Heart left ventricle (tissue), 16 donors: ENCODE measurements at places on chromosomes 2 and 18.
A peak's percentile ranks its signal among the peaks of the same experiment; 100 is the strongest.

GRCh38 chr2:236114959-236115358 is 53.2 kb downstream of the GBX2 start:
- H3K27me3 ChIP-seq: no peaks in the 10 kb centered on the region
- H3K4me1 ChIP-seq: no peaks in the 10 kb centered on the region
- no peak overlapping the region for H3K27ac ChIP-seq
- H3K36me3 ChIP-seq: no peaks in the 10 kb centered on the region

DNA sequence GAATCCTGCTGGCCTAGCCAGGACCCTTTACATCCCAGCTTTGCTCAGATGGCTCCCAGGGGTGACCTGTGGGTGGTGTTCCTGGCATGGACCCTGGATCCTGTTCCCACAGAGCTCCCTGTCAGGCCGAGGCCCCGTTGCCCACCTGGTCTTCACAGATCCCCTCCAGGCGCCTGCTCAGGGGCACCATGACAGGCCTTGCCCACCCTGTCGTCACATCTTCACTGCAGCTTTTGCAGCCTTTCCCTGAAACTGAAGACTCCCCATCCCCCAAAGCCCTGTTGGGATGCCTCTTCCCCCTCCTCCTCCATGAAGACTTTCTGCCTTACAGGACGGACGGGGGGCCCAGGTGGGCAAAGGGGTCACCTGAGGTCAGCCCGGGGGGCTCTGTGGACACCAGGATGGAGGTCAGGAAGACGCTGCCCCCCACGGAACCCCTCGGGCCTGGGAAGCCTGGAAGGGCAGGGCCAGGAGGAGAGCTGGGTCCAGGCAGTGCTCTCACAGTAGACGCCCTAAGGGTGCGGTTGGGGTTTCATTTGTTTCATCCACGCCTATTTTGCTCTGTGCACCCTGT is 13.0 kb upstream of the KIF1A start:
- no peak overlapping the region for H3K27ac ChIP-seq
- no peaks in the 10 kb centered on the region for H3K36me3 ChIP-seq
- no peak overlapping the region for H3K4me3 ChIP-seq
- H3K4me1 ChIP-seq: peaks cover 8% of the 10 kb centered on the region
- peak; percentile 21 for DNase-seq

GRCh38 chr2:167144179-167144898 is 256.1 kb downstream of the XIRP2 start:
- no peak for DNase-seq
- H3K27ac ChIP-seq: no peak overlapping the region
- H3K36me3 ChIP-seq: no peaks in the 10 kb centered on the region

- no peak for DNase-seq
- no peaks in the 10 kb centered on the region for H3K4me1 ChIP-seq
- no peak overlapping the region for H3K4me3 ChIP-seq
- no peaks in the 10 kb centered on the region for H3K27me3 ChIP-seq
- no peak overlapping the region for H3K27ac ChIP-seq
Observed at GRCh38 chr18:59446012-59446411, 86.9 kb upstream of the LMAN1 start.

DNA sequence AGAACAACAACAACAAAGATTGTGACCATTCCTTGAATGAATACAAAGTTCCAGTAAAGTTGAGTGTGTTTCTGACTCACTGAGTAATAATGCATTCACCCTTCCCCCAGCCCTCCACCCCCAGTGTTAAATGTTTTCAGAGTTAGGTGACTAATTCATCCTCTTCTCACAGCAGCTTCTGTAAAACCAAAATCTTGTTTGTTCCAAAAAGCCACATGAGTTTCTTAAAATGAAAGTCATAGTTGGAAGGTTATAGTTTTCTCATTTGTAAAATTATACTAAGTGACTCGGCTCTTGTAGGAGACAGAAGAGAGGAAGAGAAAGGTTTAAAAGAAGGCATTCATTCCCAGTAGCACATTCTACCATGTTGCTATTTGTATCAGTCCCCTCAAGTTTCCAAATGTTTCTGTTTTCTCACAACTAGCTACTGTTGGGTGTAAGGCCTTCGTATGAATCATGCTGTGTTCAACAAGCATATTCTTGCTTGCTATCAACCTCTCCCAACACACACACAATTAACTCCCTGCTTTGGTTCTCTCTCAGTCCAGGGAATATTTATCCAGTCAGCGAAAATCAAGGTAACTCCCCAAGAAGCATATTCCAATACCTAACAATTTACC is 75.3 kb downstream of the MBD2 start:
- DNase-seq: no peak
- no peaks in the 10 kb centered on the region for H3K27me3 ChIP-seq
- no peak overlapping the region for H3K4me3 ChIP-seq
- no peak overlapping the region for H3K27ac ChIP-seq
- H3K4me1 ChIP-seq: no peaks in the 10 kb centered on the region
- H3K36me3 ChIP-seq: peaks cover 8% of the 10 kb centered on the region

GRCh38 chr2:152056418-152056817 is 42.4 kb downstream of the CACNB4 start:
- H3K36me3 ChIP-seq: no peaks in the 10 kb centered on the region
- no peaks in the 10 kb centered on the region for H3K27me3 ChIP-seq
- DNase-seq: no peak
- no peak overlapping the region for H3K27ac ChIP-seq
- no peak overlapping the region for H3K4me3 ChIP-seq
- H3K4me1 ChIP-seq: no peaks in the 10 kb centered on the region

DNA sequence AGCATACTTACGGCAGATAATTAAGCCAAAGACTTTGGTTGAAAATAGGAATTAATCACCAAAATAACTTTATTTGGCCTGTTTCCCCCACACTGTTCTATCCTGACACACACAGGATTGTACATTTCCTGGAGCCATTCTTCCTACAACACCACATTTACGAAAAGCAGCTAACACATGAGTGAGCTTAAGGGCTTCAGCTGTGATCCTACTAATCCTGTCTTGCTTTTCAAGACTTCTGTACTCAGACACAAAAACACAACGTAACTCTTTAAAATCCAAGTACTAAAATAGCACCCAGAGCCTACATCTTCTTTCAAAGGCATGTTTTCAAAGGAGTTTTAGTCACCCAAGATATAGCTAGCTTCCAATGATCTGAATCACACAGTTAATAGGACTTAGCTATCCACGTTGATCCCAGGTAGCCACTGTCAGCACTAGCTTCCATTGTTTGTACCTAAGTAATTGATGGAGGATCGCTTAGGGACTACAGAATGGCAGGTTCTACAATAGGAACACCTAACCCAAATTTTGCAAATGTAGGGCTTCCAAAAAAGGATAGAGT is 42.8 kb upstream of the TTC39C start:
- H3K36me3 ChIP-seq: no peaks in the 10 kb centered on the region
- H3K4me3 ChIP-seq: no peak overlapping the region
- DNase-seq: no peak
- no peaks in the 10 kb centered on the region for H3K4me1 ChIP-seq

DNA sequence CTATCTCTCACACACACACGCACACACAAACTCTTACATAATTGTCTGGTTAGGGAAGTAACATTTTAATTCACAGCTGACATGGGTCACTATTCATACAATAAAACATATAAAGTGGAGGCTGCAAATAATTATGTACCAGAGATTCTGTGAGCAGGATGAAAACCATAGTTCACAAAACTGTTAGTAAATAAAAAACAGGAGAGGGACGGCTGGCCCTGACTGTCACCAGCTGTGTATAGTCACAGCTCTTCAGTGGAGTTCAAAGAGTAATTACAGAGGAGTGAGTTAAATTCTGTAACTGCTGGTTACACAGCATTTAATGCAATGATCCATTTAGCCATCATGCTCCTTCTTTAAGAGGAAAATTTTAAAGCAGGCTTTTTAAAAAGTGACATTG is 76.9 kb downstream of the NRXN1 start:
- H3K36me3 ChIP-seq: no peaks in the 10 kb centered on the region
- DNase-seq: no peak
- no peaks in the 10 kb centered on the region for H3K4me1 ChIP-seq
- H3K27ac ChIP-seq: no peak overlapping the region
- no peaks in the 10 kb centered on the region for H3K27me3 ChIP-seq

DNA sequence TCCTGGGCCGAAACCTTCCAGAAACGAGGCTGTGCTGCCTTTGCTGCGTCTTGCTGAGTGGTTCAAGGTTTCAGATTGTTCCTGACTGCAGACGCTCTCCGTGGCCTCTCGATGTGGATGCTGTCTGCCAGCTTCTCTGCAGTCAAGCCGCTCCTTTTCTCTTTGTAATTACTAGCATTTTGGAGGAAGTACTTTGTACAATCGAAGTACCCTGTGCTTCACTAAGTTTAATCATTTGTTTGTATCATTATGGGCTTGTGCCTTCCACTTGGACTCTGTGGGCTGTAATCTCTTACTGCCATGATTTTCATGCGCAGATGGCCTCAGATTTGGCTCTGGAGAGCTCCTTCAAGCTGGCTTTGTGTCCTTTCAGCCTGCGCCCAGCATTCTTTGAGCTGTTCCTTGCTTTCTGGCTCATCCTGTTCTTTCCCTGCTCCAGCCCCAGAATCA is 49.3 kb downstream of the TRAF3IP1 start:
- DNase-seq: no peak
- H3K27ac ChIP-seq: no peak overlapping the region
- H3K27me3 ChIP-seq: no peaks in the 10 kb centered on the region
- no peaks in the 10 kb centered on the region for H3K4me1 ChIP-seq
- no peak overlapping the region for H3K4me3 ChIP-seq

DNA sequence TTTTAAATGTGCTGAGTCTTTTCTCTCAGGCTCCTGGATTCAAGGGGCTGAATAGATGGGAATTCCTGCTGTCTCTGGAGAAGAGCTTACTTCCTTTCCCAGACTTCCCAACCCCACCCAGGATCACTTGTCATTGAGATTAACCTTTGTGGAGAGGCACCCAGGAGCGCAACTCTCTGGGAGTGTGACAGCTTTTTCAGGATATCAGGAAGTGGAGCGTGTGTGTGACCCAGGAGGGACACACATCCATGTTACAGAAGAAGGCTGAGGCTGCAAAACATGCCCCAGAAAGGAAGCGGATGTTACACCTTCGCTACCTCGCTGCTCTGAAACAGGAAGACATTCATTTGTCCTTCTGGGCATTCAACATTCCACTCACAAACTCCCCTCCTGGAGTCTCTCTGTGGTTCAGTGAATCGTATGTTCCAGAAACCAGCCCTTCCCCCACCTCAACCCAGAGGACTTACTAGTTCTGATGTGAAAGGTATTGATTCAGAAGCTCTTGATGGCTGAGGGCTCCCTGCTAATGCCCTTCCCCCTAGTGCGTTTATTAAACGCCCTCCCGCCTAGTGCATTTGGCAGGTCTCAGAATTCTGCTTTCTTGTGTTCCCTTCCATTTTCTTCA is 523.9 kb downstream of the TNS1 start:
- no peak for DNase-seq
- no peak overlapping the region for H3K27ac ChIP-seq
- no peaks in the 10 kb centered on the region for H3K27me3 ChIP-seq
- H3K4me3 ChIP-seq: no peak overlapping the region

- H3K27me3 ChIP-seq: no peaks in the 10 kb centered on the region
- H3K36me3 ChIP-seq: no peaks in the 10 kb centered on the region
- H3K27ac ChIP-seq: no peak overlapping the region
Observed at GRCh38 chr18:53408271-53408670, 816.2 kb downstream of the MBD2 start.

- H3K36me3 ChIP-seq: no peaks in the 10 kb centered on the region
Observed at GRCh38 chr2:121196849-121197155, 88.2 kb downstream of the TFCP2L1 start.

- DNase-seq: no peak
- H3K4me1 ChIP-seq: peaks cover 45% of the 10 kb centered on the region
- no peaks in the 10 kb centered on the region for H3K27me3 ChIP-seq
Observed at GRCh38 chr2:173101687-173102086, 26.0 kb downstream of the MAP3K20 start.

- H3K36me3 ChIP-seq: no peaks in the 10 kb centered on the region
- no peak overlapping the region for H3K27ac ChIP-seq
- no peaks in the 10 kb centered on the region for H3K27me3 ChIP-seq
- H3K4me1 ChIP-seq: no peaks in the 10 kb centered on the region
- no peak for DNase-seq
- H3K4me3 ChIP-seq: no peak overlapping the region
Observed at GRCh38 chr18:77857678-77858655, 608.3 kb downstream of the GALR1 start.

- no peak for DNase-seq
- no peak overlapping the region for H3K4me3 ChIP-seq
- H3K27ac ChIP-seq: no peak overlapping the region
- H3K4me1 ChIP-seq: peaks cover 4% of the 10 kb centered on the region
- peaks cover 3% of the 10 kb centered on the region for H3K27me3 ChIP-seq
Observed at GRCh38 chr2:118050386-118050785, 36.5 kb upstream of the CCDC93 start.

DNA sequence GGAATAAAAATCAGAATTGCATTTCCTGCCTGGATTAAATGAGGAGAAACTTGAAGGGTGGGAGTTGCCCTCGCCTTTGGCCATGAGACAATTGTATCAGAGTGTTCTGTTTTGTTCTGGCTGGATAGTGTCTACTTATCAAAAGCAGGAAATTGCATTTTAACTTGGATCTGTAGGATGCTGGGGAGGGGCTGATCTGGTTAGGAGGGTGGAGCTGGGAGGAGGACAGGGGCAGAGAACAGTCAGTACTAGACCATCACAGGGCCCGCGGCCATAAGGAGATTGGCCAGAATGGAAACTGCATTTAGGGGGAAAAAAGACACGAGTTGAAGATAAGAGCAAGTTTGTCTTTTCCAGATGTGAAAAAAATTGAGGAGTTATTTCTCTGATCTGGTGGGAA is 199.1 kb upstream of the POU3F3 start:
- H3K4me3 ChIP-seq: no peak overlapping the region
- H3K27ac ChIP-seq: peak overlapping the region; percentile 58
- peak; percentile 43 for DNase-seq
- no peaks in the 10 kb centered on the region for H3K27me3 ChIP-seq

GRCh38 chr2:36704475-36705150 is 8.1 kb downstream of the VIT start:
- no peaks in the 10 kb centered on the region for H3K36me3 ChIP-seq
- H3K27me3 ChIP-seq: no peaks in the 10 kb centered on the region
- no peak overlapping the region for H3K4me3 ChIP-seq
- DNase-seq: no peak
- peak overlapping the region; percentile 64 for H3K27ac ChIP-seq

- H3K4me3 ChIP-seq: no peak overlapping the region
- no peaks in the 10 kb centered on the region for H3K4me1 ChIP-seq
- H3K27me3 ChIP-seq: no peaks in the 10 kb centered on the region
- no peaks in the 10 kb centered on the region for H3K36me3 ChIP-seq
Observed at GRCh38 chr2:126370201-126370600, 285.8 kb upstream of the GYPC start.

DNA sequence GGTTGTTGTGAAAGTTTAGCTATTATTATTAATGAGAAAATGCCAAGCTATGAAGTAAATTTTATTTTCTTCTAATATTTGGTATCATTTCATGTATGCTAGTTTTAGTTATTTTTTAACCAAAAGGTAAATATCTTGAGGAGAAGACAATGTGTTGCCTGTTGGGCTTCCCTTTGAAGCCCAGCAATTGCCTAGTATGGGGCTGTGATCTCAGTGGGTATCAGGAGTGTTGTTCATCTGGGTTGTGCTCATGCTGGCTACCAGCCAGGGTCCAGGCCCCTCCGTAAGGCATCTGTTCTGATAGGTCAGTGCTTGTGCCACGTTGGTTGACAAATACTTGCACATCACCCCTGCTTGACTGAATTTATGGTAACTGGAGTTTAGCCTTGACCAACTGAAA is 38.0 kb upstream of the DARS1 start:
- DNase-seq: no peak
- H3K4me3 ChIP-seq: no peak overlapping the region
- H3K4me1 ChIP-seq: peaks cover 20% of the 10 kb centered on the region
- H3K27me3 ChIP-seq: no peaks in the 10 kb centered on the region
- H3K36me3 ChIP-seq: no peaks in the 10 kb centered on the region
